ENCODE measurements at places on chromosomes 12 and 14.
A peak's percentile ranks its signal among the peaks of the same experiment; 100 is the strongest.

GRCh38 chr12:112555621-112556233 is 137.0 kb downstream of the PTPN11 start:
- no peak for DNase-seq

DNA sequence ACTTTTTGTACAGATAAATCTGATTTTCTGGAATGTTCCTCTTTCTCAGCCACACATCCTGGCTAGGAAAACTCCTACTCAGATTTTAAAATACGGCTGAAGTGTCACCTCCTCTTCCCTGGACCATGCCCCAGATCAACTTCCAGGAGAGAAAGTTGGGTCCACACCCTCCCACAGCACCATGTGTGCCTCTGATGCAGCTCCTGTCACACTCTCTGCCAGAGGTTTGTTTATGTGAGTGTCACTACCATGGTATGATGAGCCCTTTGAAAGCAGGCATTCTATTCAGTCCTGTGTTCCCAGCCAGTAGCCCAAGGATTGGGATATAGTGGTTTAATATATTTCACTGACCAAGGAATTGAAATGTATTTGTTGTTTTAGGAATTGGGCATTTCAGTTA is 287.2 kb upstream of the ATP2B1 start:
- no peak for DNase-seq

GRCh38 chr14:34496679-34497513 is 34.9 kb upstream of the SPTSSA start:
- DNase-seq: no peak

DNA sequence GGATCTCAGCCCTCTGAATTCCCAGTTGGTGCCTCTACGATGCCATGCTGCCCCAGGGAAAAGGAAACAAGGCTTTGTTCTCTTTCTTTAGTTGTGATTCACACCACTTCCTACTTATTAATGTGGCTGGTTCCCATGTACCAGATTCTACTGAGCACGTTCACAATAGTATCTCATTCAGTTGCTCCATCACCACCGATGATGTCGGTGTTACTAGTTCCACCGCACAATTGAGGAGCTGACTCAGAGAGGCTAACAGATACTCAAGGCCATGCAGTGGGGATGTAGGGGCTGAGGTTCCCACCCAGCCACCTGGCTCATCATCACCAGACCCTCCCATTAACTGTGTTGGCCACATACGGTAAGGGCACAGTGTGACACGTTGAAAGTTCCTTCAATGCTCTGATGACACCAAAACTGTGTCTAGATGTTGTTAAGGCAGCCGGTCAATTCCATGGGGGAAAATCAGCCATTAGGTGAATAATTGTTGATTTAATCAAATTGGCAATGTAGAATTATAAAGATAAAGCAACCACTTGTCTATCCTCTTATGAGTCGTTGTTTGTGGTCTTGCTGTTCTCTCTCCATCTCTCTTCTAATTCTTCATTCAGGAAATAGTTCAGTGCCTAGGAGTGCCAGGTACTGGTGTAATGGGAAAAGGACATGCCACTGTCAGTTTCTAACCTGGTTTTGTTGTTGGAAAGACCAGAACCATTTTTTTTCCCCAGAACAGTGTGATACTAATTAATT is 244.2 kb upstream of the CRY1 start:
- no peak for DNase-seq

GRCh38 chr12:87441511-87441910 is 587.7 kb downstream of the C12orf50 start:
- no peak for DNase-seq

DNA sequence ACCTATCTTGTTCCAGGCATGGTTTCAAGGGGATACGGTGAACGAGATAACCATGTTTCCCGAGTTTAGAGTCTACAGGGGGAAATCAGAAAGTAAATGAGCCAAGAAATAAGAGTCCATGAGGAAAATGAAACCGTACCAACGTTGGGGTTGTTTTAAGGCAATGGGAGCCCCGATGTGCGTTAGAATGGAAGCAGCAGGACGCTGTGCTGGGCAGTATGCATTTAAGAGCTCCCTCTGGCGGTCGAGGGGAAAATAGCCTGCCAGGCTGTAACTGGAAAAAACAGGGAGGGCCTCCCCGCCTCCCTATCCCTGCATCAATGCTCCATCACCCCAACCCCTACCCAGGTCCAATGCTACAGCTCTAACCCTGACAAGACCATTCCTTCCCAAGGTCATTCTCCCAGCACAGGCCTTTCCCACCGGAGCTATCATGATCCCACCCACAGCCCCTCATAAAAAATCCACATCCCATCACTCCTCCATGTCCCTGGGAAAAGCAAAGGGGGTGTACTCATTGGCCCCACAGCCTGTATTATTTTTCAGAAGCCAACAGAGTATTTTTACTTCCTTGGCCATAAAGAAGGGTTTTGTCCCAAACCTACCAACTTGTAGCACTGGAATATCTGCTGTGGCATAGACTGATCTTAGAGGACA is 226.3 kb upstream of the NOS1 start:
- peak; percentile 68 for DNase-seq

DNA sequence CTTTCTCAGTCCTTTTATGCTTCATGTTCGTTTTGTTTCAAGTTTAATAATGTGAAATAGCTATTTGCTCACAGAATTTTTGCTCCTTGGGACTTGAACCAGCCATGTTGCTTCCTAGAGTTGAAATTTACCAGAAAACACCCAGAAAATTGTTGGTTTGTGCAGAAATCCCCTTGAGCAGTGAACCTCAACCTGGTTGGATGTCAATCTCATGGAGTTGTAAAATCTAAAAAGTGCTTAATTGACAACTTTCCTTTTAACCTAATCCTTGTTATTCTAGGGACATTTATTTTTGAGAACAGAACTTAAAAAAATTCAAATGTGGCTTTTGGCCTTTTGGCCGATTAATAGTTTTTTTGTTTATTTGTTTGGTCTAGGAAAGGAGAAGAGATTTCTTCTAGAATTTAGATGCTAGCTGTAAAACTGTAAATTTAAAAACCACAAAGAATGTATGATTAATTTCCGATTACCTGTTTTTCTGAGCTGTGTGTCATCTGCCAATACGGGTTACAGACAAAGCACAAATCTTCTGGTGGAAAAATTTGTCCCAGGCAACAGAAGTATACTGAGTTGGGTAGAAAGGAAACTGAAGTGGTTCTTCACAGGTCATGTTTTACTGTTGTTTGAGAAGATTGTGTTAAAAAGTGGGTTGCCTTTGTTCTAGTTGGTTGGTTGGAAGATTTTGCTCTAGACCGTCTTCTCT is 154.4 kb downstream of the FUT8 start:
- DNase-seq: no peak

GRCh38 chr12:100688451-100688864 is 106.1 kb upstream of the ANO4 start:
- no peak for DNase-seq

DNA sequence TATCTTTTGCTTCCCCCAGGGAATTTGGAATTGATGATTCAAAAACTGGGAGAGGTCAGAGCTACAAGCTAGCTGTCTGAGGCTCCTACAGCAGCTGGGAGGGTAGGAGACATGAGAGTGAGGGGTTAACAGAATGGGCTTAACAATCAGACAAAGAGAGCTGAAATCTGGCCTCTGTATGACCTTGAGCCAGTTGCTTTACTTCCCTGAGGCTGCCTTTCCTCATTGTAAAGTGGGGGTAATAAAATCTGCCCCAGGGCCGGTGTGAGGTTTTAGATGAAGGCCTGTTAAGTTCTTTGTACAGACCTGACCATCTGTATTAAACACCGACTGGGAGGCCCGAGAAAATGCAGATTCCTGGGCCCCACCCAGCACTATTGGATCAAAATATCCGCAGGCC is 164.3 kb upstream of the NOS1 start:
- no peak for DNase-seq

DNA sequence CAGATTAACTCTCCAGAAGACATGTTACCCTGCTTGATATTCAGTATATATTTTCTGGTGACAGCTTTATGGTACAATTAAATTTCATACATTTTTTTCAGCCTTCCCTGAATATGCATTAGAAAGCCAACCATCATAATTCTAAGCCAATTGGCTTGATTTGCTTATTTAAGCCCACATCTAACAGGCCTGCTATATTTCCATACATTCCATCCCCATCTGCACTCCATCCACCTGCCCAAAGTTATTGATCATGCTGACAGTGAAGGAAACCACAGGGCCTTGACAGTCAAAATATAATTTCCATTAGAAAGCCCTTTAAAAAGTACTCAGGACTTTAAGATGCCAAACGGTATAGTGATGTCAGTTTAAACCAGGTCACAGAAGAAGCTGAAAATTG is 164.3 kb downstream of the GXYLT1 start:
- DNase-seq: no peak

- DNase-seq: no peak
Measured at GRCh38 chr14:78007160-78007559, 163.0 kb upstream of the NRXN3 start.

- DNase-seq: no peak
Measured at GRCh38 chr14:28608851-28609828, 157.4 kb upstream of the FOXG1 start.

DNA sequence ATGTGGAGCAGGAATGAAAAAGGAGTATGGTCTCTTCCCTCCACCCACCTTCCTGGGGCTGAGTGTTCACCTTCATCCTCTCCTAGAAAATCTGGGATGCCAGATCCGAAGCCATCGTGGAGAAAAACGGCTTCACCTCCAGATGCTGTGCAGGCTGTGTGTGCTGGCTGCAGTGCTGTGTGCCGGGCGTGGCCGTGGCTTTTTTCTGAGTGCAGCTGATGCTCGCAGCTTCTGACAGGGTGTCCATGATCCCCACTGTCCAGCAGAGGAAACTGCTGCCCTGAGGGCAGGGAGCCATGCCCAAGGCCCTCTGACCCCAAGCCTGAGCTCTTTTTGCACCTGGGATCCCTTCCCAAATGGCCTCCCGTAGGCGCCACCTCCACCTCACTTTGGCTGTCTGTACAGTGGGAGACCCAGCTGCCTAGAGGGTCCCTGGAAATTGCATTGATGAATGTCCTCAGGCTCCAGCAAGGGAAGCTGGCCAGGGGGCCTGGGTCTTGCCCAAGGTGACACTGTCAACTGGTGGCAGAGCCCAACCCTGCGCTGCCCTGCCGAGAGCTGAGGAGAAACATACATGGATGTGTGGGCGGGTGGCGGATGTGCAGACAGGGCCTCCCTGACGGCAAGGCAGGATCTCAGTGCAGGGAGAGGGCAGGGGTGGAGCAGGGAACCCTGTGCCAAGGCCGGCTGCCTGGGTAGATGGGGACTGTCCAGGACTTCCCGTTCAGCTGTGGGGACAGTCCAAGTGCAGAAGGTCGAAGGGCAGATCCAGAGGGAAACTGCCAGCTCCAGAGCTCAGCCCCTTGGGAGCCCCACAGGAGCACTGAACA is 53.3 kb downstream of the BEGAIN start:
- no peak for DNase-seq

GRCh38 chr12:127381681-127382080 is 885.3 kb upstream of the TMEM132C start:
- no peak for DNase-seq

- DNase-seq: peak; percentile 76
Measured at GRCh38 chr12:9039397-9039977, 50.1 kb downstream of the KLRG1 start.

- DNase-seq: peak; percentile 35
Measured at GRCh38 chr12:24742378-24742777, 206.5 kb downstream of the BCAT1 start.

DNA sequence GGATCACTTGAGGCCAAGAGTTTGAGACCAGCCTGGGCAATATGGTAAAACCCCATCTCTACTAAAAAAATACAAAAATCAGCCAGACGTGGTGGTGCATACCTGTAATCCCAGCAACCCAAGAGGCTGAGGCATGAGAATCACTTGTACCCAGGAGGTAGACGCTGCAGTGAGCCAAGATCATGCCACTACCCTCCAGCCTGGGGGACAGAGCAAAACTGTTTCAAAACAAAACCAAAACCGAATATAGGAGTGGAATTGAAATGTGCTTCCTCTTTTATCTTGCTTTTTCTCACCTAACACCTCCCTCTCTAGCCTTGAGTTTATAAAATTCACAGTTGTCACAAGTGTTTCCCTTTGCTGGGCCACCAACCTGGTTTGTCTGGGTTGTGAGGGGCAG is 181.9 kb downstream of the PAH start:
- peak; percentile 43 for DNase-seq

GRCh38 chr14:99360774-99361595 is 89.0 kb upstream of the BCL11B start:
- DNase-seq: no peak

GRCh38 chr12:72723732-72724131 is 451.6 kb downstream of the TRHDE start:
- no peak for DNase-seq

All from GM10248 (cell line).